Activated CD4-positive, alpha-beta T cell treated with anti-CD3 and anti-CD28 coated beads, Interleukin-2, amount 50 U/mL, for 24 hours (primary cell): ENCODE measurements at places on chromosomes 2 and 18.

- DNase-seq = no peak
Observed at GRCh38 chr18:42893977-42894376, 221.5 kb downstream of the RIT2 start.

DNA sequence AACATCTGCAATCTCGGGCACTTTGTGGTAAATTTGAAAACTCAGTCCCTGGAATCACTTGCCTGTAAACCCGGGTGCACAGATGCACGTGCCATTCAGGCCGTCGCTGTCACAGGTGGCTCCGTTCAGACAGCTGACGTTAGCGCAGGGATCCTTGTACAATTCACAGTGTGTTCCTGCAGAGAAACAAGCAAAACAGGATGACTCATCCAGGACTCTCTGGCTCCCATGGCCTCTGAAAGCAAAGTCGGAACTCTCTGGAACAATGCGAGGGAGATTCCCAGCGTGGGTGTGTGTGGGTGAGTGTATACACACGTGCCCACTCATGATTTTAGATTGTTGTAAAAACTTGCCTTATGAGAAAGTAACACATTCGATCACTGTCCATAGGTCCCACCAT lies 136.1 kb upstream of the PID1 start:
- no peak for DNase-seq

DNA sequence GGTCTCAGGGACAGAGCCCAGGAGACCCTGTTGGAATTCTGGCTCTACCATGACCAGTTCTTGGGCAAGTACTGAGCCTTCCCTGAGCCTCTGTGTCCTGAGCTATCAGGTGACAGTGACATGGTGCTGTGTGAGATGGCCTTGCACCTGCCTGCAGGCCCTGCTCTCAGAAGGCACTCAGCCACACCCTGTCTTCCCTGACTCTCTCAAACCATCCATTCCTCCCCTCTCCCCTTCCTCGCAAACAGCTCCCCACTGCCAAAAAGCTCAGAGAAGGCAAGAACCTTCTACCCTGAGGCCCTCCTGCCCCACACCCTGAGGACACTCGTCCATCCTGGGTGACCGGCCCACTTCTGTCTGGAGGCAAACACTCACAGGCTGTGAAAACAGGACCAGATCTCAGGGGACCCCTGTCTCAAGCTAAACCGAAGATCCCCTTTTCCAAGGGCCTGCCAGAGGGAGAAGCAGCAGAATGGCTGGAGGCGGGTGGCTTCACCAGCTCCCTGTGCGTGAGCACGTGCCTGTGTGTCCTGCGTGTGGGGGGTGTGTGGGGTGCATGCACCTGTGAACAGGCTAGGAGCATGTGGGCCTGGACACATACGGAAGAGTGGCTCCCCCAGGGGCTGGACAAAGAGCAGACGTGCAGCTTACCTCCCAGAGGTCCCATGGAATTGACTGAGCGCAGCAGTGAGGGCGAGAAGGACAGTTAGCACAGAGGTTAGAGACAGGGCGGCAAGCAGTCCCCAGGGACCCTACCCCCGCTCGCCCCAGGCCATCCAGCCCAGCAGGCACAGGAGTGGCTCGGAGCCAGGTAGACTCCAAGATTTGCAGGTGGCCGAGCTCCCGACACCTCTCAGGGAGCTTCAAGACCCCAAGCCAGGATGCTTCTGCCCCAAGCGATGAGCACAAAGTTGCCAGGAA lies 53.9 kb downstream of the BIN1 start:
- DNase-seq = no peak

- no peak for DNase-seq
Observed at GRCh38 chr2:174945601-174946260, 59.5 kb downstream of the CHN1 start.

- no peak for DNase-seq
Observed at GRCh38 chr2:196410008-196410407, 229.5 kb upstream of the CCDC150 start.

DNA sequence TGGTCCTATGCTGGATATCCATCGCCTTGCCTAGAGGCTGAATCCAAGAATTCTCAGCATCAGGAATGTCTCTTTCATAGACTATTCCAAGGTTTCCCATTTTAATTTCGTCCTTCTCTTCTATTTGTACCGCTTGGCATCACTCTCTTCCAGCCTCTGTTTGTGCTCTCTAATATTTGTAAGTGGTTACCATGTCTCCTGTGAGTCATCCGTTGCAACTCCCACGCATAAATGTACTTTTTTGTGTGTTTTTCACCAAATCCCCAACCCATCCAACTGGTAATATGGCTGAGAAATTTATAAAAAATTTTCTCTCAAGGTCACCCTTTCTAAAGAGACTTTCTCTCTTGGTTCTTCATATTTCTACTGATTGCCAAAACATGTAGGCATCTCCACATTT lies 21.8 kb downstream of the COLEC12 start:
- DNase-seq = no peak

DNA sequence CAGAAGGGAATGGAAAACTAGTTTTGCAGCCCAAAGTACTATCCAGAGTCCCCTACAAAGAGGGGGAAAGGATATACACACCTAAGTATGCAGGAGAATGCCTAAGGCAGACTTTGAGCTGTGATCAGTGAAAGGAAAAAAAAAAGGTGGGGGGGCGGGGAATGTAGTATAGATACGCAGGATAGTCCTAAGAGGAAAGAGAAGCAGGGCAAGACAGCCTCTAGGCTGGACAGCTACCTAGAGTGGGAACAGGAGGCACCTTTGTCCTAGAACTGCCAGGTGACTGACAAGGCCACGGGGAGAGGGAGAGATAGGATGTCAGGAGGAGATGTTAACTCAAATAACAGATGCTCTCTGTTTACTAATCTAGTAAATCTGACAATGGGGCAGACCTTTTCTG lies 6.0 kb downstream of the REEP1 start:
- no peak for DNase-seq

DNA sequence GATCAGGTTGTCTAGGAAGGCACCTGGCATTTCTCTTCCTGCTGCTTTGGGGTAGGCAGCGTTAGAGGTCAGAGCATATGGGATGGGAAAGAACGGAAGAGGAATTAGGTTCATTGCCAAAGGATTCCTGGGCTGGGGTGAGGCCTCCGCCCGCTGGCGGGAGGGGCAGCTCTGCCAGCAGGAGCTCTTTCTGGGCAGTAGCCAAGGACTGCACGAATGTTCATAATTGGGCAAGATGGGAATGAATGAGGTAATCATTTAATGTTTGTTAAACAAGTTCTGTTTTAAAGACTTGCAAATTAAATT lies 253.9 kb downstream of the AGAP1 start:
- no peak for DNase-seq

DNA sequence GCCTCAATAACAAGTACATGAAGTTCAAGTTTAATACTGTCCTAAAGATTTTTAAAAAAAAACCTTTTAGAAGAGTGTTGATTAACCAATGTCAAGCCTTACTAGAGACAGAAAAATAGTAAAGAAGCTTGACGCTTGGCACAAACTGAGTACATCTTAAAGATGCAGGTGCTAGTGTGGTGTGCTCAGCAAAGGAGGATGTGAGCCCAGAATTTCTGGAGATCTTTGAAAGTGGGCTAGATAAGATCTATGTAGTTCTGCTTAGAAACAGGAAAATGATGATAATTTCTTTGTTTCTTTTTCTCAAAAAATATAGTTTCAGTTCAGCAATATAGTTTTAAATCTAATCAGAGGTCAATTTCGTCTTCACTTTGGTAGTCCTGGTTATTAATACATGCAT lies 118.3 kb upstream of the KLHL14 start:
- no peak for DNase-seq
